Stimulated activated CD8-positive, alpha-beta memory T cell treated with anti-CD3 and anti-CD28 coated beads, Interleukin-15, amount 100 ng/mL, for 1 hour (primary cell): ENCODE measurements at places on chromosomes 4 and X.

GRCh38 chr4:48699475-48699874 lies 80.6 kb downstream of the FRYL start:
- no peak for DNase-seq

GRCh38 chr4:165191348-165191656 lies 16.1 kb upstream of the KLHL2 start:
- no peak for DNase-seq

DNA sequence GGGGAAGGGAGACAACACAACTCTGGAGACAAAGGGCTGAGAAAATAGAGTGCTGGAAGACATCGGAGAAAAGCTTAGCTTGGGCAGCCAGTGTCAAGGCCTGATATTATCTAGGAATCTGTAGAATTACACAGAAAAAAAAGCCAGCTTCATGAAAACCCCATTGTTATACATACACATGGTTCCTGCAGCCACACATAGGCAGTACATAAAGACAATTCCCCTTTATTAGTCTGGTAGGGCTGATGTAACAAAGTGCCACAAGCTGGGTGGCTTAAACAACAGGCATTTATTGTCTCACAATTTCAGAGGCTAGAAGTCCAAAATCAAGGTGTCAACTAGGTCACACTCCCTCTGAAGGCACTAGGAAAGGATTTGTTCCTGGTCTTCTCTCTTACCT lies 503.5 kb downstream of the MID1IP1 start:
- no peak for DNase-seq

DNA sequence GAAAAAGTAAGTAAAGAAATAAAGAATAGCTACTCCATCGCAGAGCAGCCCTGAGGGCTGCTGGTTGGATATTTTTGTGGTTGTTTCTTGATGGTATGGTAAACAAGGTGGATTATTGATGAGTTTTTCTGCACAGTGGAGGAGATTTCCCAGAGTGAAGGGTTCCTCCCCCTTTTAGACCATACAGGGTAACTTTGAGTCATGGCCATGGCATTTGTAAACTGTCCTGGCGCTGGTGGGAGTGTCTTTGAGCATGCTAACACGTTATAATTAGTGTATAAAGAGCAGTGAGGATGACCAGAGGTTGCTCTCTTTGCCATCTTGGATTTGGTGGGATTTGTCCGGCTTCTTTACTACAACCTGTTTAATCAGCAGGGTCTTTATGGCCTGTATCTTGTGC lies 128.2 kb downstream of the ASMT start:
- no peak for DNase-seq

DNA sequence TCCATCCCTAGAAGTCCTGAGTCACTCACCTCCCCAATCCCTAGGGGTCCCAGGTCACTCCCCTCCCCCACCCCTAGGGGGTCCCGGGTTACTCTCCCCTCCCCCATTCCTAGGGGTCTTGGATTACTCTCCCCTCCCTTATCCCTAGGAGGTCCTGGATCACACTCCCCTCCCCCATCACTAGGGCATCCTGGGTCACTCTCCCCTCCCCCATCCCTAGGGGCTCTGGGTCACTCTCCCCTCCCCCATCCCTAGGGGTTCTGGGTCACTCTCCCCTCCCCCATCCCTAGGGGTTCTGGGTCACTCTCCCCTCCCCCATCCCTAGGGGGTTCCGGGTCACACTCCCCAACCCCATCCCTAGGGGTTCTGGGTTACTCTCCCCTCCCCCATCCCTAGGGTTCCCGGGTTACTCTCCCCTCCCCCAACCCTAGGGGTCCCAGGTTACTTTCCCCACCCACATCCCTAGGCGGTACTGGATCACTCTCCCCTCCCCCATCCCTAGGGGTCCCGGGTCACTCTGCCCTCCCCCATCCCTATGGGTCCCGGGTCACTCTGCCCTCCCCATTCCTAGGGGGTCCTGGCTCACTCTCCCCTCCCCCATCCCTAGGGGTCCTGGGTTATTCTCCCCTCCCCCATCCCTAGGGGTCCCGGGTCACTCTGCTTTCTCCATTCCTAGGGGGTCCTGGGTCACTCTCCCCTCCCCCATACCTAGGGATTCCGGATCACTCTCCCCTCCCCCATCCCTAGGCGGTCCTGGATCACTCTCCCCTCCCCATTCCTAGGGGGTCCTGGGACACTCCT lies 2.1 kb downstream of the ASMTL start:
- no peak for DNase-seq
